Stimulated activated CD8-positive, alpha-beta memory T cell treated with anti-CD3 and anti-CD28 coated beads, Interleukin-15, amount 100 ng/mL, for 24 hours (primary cell): ENCODE measurements at places on chromosomes 4 and X.

- no peak for DNase-seq
Measured at GRCh38 chr4:86560447-86560846, 33.7 kb upstream of the PTPN13 start.

- DNase-seq = no peak
Measured at GRCh38 chr4:80306260-80306659, 29.3 kb upstream of the CFAP299 start.

GRCh38 chrX:77731821-77732419 is 54.1 kb downstream of the ATRX start:
- no peak for DNase-seq

DNA sequence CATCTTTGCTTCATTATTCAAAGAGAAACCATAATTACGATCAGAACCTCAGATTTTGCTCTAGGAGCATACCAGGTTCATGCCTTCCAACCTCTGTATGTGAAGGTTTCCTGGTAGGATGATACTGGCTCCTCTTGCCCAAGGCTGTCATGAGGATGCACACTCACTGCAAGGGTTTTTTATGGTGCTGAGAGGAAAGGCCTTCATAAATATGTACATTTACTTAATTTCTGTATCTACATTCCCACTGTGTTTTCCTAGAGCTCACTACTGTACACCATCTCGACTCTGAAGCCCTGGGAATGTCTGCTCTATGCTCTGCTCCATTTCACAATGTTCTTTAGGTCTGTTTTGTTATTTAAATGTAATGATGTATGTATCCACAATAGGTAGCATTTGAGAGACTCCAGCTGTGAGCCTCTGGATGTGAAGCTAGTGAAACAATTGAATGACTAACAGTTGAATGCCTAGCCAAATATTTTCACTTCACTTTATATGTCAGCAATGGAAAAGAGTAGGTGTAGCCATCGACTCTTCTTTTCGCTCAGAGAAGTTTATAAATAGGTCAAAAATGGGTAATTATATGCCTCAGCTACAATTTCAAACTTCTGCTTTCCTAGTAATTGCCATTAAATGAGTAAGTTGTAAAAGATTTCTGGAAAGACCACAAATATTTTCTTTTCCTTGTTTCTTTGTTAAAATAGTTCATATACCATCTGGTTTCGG is 228.0 kb downstream of the PALLD start:
- DNase-seq = no peak

DNA sequence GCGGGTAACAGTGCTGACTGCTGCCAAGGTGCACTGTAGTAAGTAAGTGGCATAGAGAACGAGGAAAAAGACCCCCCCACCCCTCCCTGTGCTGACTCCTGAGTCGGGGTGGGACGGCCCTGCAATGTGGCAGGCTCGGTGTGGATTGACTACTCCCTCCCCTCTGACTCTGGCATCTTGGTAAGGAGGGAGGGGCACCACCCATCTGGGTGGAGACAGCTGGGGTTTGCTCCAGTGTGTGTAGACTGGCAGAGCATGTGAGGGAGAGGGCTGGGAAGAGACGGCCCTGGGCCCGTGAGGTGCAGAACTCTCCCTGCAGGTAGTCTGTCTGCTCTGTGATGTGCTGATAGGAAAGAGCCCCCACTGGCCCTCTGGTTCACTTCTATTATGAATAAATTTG is 31.0 kb downstream of the NSG1 start:
- no peak for DNase-seq

DNA sequence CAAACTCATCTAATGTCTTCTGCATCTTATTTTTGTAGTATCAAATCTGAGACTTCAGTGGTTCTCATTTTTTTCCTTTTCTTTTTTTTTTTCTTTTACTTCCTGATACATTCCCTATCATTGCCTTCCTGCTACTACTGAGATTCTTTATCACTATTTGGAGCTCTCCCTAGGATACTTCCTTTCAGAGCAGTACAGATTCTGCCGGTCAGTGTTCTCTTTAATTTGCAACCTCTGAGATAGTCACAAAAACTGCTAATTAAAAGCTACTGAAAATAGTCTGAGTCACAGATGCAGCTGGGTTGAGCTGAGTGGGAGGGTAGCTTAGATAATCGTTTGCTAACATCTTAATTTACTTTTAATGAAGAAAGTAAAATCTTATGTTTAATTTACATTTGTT is 1279.7 kb downstream of the ARAP2 start:
- DNase-seq = no peak

DNA sequence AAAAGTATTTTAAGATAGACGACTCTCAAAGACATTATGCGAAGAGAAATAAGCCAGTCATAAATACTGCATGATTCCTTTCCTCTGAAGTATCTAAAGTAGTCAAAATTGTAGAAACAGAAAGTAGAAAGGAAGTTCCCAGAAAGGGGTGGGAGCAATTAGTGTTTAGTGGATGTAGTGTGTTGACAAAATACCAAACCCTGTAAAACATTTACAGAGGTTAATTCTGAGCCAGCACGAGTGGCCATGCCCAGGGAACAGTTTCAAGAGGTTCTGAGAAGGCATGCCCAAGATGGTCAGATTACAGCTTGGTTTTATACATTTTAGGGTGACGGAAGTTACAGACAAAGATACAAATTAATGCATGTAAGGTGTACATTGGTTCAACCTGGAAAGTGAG is 34.4 kb upstream of the SLC25A4 start:
- no peak for DNase-seq

DNA sequence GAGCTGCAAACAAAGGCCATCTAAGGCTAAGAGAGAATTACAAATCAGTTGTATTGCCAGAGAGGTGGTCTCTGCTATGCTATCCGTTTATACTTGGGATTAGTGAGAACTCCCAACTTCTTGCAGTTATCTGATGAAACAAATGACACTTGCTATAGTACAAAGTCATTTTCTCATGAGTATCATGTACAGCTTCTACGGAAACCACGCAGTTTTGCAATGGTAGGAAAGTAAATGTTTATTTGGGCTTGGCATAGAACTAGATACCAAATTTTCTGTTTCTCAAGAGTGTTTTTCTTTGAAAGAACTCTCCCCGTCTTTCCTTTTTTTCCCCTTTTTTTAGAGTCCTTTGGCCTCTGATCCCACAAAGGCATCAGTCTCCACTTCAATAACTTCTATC is 128.2 kb upstream of the ENPEP start:
- DNase-seq = no peak

- no peak for DNase-seq
Measured at GRCh38 chr4:92872604-92873003, 568.8 kb downstream of the GRID2 start.

DNA sequence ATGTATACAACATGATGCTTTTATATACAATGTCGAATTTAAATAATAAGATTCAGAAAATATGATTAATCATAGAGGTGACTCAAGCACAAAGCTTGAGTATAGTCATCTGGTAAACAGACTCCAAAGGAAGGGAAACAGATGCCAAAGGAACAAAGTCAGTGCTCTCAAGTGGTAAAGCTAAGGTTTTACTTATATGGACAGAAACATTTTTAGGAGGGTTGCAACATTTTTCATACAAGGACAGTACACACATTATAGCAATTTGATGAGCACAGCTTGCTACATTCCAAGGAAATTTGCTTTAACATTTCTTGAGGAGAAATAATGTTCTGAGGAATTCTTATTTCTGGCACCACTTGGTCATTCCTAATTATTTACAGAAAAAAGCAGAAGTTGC is 333.4 kb upstream of the AADAT start:
- no peak for DNase-seq

GRCh38 chrX:140821280-140821679 is 111.7 kb downstream of the LINC00632 start:
- DNase-seq = no peak

GRCh38 chr4:77586951-77587383 is 18.7 kb upstream of the CXCL13 start:
- no peak for DNase-seq

- DNase-seq = no peak
Measured at GRCh38 chrX:139382529-139382928, 148.0 kb upstream of the F9 start.

GRCh38 chr4:113962719-113963265 is 16.7 kb downstream of the ARSJ start:
- no peak for DNase-seq

DNA sequence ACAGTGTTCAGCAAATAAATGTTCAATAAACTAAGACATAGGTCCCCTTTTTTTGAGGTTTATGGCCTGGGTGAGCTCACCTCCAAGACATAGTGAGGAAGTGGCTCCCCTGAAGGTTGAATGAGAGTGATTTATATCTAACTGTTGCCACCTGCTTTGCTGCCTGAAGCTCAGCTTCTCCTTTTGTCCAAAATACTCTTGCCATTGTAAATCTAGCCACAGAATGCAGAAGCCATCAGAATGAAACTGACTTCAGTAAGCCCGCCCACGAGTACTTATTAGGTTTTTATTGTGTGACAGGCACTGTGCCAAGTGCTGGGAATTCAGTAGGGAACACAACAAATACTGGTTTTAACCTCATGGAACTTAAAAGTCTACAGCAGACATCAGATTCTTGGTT is 18.0 kb downstream of the SPINK2 start:
- DNase-seq = no peak

DNA sequence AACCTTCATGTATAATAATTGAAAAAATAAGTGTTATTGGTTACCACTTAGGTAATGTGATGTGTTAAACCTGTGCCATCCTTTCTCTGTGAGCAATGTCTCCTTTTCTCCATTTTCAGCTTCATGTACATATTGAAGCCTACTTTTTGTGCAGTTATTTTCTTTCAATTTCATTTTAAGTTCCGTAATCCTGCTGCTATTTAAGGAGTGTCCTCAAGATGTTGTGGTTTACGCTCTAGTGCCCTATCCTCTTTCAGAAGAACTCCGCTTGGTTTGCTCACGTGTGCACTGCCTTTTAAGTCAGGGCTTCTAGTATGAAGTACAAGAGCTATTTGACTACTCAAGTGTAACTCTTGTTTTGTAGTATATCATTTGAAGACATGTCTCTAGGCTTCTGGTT is 2253.2 kb upstream of the TENM3 start:
- no peak for DNase-seq

GRCh38 chr4:86970447-86971354 is 35.9 kb downstream of the AFF1 start:
- DNase-seq = no peak

DNA sequence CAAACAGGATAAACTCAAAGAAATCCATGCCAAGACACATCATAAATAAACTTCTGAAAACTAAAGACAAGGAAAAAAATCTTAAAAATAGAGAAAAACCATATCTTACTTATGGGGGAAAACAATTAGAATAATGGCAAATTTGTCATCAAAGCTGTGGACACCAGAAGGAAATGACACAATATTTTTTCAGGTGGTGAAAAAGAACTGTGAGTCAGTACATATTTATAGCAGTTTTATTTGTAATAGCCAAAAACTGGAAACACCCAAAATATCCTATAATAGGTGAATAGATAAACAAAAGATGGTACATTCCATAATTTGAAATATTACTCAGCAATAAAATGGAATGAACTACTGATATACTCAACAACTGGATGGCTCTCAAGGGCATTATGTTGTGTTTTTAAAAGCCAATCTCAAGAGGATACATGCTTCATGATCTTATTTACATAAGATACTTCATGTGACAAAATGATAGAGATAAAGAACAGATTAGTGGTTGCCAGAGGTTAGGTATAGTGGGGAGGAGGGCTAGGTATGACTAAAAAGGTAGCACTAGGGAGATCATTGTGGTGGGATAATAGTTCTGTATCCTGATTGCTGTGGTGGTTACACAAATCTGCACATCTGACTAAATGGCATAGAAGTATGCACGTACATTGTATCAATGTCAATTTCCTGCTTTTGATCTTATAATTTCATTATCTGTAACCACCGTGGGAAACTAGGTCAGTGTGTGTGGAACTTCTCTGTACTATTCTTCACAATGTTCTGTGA is 191.9 kb downstream of the PPP1R2C start:
- no peak for DNase-seq

- DNase-seq = no peak
Measured at GRCh38 chrX:47530049-47530448, 31.0 kb upstream of the ARAF start.

DNA sequence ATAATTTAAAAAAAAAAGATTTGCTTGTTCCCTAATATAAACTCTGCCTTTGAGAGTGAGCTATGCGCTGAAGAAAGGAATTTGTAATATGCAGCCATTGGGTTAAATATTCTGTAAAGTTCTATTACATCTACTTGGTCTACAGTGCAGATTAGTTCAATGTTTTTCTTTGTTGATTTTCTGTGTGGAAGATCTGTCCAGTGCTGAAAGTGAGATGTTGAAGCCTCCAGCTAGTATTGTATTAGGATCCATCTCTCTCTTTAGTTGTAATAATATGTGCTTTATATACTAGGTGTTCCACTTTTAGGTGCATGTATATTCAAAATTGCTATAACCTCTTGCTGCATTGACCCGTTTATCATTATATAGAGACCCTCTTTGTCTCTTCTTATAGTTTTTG is 49.8 kb downstream of the MAGEE1 start:
- DNase-seq = no peak

GRCh38 chr4:102685768-102686167 is 75.0 kb downstream of the MANBA start:
- DNase-seq = no peak

GRCh38 chr4:123474817-123475216 is 78.2 kb downstream of the SPRY1 start:
- DNase-seq = no peak

DNA sequence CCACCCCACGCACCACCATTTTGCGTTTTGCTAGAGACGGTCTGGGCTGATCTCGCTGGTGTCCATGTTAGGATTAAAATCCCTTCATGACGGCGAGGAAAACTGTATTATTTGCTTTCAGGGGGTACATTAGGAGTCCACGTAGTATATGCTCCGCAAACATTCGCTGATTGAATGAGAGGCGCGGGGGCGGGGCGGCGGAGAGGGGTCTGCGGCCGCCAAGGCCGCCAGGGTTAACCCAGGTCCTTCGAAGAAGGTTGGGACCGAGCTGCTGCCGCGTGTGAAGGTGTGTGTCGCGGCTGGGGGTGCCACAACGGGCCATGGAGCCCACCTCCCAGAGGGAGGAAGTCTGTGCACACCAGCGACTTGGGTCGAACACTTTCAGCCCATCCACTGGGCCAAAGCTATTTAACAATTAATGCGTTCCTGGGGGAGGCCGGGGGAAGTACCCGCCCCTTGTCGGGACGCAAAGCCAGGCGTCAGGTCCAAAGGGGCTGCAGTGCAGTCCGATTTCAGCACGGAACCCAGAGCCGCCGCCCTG is 6.4 kb upstream of the PITX2 start:
- no peak for DNase-seq

DNA sequence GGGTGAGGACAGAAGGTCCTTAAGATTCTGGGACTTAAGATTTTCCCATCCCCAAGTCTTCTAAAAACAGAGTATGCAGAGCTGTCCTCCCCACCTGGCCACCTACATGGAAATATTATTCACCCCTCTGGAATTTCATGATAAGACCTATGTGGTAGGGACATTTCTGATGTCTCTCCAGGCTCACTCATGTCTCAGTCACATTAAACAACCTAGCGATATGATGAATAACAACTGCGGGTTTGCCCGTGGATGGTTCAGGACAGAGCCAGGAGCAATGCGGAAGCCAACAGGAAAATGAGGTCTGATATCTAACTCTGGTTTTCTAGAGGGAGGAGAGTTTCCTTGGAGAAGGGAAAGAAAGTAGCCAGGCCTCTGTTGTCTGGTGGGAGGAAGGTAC is 47.4 kb downstream of the TEX13A start:
- no peak for DNase-seq
